Globus pallidus (tissue), 1 donor: ENCODE measurements at places on chromosomes 2 and 18.

DNA sequence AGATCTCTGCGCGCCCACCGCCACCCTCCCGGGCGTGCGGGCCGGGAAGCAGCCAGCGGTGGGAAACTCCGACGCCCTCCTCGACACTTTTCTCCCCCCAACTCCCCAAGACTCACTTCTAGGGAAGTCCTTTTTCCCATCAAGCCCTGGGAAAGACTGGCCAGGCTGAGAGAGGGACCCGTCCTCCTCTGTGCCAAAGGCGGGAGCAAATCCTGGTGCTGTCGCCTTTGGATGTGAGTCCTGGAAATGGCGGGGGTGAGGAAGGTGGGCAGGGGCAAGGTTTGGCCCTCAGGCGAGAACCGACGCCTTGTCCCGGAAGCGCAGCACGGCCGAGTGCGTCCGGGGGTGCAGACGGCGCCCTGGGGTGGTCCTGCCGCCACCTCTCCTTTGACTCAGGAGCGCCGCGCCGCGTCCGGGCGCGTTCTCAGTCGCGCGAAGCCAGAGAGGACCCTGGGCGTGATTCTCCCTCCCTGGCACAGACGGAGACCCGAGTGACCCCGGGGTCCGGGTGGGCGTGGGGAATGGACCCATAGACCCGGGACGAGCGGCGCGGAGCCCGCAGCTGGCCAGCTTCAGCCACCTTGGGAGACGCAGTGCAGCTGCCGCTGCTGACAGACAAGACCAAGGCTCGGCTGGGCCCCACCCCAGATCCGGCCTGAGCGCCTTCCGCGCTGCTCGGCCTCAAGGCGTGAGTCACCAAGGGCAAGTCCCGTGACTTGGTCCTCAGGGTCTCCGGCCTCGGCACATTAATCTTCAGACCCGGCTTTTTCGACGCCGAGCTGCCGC, 3.5 kb upstream of the LBX2 start:
- no peak for DNase-seq

DNA sequence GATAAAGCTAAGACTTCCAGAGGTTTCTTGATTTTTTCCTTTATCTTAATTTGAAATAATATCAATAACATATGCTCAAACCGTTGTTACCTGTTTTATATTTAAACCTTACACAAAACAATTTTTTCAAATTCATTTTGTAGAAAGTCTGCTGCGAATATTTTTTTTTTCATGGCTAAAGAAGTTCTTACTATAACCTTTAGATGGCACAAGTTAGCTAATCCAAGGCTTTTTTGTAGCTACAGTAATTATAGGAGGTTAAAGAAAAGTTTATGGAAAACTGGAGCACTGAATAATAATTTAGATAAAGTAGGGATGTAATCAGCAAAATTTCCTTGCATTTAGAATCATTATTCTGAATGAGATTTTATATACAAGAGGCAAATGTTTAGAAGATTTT, 78.0 kb upstream of the PNPT1 start:
- DNase-seq, result peak; percentile 33

DNA sequence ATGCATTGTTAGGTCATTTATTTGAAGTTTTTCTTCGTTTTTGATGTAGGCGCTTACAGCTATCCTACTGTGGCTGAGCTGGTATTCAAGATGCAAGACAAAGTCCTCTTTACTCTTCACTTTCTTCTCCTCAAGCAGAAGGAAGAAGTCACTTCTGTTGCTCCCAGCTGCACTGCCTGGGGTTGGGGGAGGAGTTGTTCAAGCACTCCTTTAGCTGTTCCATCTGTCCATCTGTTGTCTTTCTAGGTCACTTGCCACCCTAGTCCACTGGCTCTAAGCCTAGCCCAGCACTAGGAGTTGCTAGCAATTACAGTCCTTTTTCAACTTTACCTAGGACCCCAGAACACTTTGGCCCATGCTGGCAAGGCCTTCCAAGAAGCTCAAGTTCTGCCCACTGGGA, 200.6 kb upstream of the RBMS1 start:
- no peak for DNase-seq

DNA sequence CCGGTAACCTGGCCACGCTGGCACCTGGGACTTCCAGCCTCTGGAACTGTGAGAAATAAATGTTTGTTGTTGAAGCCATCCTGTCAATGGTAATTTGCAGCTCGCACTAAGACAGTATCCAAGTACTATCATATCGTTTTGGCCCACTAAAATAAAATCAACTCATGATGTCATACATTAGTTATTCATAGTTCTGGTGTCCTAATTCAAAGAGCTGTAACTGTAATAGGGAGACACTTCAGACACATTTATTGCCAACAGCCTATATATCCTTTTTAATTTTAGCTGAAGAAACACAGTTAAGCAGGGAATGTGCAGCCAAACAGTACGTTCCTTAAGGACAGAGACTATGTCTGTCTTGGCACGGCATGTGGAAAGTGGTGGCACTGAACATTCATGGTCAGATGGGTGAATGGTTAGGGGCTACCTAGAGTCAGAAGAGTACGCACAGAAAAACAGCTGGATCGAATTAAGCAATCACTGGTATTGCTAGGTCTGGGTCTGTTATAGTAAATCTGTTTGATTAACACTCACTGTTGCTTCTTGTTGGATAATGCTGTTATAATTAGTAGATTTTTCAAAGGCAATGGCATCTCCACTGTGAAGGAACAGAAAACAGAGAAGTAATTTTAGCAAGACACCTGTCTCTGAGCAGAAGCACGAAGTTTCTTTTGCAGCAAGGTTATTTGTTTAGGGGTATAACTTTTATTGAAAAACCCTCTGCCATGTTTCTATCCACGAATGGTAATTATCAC, 41.3 kb upstream of the CREG2 start:
- DNase-seq, result no peak

DNA sequence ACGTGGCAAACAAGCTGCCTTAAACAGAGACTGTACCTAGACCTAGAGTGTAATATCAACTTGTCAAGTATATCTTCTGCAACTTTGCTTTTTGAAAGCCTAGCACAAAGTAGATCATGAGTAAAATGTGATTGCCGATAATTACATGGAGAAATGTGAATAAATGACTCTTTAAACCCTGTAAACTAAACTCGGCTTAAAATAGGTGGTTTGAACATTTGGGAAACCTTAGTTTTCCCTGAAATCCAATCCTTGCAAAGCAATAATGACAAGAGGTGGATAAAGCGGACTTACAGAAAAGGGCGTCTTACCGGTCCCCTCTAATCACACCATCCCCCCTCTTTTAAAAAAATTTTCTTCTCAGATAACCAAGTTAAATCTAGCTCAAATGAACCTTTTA, 549 bp upstream of the PSMD14 start:
- no peak for DNase-seq

DNA sequence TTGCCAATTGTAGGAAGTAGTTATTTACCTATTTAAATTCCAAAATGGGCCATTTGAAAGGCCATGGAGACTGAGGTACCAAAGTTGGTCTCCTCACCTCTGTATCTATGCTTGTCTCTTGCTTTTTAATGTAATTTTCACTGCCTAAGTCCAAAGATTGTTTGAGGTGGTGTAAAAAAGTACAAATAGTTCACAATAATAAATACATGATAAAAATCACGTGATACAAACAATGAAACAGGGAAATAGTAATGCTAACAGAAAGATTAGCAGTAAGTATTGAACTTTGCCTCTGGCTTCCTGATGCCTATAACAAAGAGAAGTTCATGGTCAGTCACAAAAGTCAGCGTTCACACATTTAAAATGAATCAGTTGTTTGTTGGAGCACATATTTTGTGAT, 67.6 kb downstream of the CNTNAP5 start:
- DNase-seq, result no peak

GRCh38 chr18:44805176-44805575, 124.5 kb downstream of the SETBP1 start:
- no peak for DNase-seq

DNA sequence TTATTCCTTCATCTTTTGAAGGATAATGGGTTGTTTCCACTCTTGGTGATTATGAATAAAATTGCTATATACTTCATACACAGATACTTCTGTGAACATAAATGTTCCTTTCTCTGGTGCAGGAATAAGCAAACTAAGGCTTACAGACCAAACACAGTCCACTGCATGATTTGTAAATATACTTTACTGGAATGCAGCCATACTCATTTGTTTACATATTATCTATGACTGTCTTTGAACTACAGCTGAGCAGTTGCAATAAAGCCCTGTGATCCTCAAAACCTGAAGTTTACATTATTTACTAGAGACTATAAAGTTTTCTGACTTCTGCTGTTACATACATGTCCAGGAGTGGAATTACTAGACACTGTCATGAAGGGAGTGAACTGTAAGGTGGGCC, 381.0 kb upstream of the CNTNAP5 start:
- DNase-seq, result no peak
